DMS153 (cell line): ENCODE measurements at places on chromosomes 6 and 20.

GRCh38 chr6:7165002-7165889 is 57.5 kb downstream of the RREB1 start:
- no peak for DNase-seq

- DNase-seq = no peak
Observed at GRCh38 chr20:3398681-3399252, 8.7 kb downstream of the DNAAF9 start.

DNA sequence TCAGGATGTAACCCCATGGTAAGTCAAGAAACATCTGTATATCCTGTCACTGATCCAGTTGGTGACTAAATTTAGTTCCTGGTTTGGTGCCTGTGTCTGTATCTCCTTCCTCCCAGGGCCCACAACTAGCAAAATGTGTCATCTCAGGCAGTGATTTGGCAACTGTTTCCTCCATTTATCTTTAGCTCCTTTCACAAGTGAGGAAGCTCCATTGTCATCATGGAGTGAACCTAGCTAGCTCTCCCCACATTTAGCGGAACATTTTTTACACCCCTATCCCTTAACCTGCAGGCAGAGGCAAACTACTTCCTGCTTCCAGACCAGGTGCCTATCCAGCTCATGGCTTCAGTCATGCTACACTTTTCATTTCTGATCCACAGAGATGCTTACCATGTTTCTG is 99.5 kb downstream of the IPCEF1 start:
- DNase-seq = no peak

DNA sequence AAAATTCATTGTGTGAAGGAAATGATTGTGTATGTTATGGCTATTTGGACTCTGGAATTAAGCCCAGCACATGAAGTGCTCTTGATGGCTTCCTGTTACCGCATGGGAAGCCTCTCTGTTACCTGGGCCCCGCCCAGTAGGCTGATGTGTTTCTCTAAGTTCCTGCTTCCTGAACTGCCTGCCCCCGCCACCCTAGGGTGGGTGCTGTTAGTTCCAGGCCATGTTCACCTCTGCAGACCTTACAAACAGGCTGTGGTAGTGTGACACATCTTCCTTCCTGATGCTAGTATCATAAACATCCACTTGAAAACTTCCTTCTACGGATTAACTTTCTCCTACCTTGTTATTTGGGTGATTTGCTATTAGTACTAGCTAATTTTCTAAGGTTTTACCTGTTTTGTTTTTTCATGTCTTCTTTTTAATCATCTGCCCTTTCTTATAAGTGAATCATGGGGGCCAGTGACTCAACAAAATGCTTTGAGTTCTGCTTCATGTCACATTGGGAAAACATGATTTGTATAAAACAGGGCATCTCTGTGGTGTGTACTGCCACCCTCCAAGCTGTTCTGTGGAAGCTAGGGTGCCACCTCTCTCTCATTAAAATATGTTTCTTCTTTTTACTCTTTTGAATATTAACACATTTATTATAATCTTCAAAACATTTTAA is 40.6 kb downstream of the SH3BGRL2 start:
- peak; percentile 99 for DNase-seq

GRCh38 chr20:57412347-57413029 is 21.3 kb downstream of the RBM38 start:
- DNase-seq = no peak

GRCh38 chr6:39901670-39902069 is 32.6 kb downstream of the MOCS1 start:
- DNase-seq = no peak

GRCh38 chr6:147839708-147840610 is 331.5 kb downstream of the SAMD5 start:
- peak; percentile 81 for DNase-seq

DNA sequence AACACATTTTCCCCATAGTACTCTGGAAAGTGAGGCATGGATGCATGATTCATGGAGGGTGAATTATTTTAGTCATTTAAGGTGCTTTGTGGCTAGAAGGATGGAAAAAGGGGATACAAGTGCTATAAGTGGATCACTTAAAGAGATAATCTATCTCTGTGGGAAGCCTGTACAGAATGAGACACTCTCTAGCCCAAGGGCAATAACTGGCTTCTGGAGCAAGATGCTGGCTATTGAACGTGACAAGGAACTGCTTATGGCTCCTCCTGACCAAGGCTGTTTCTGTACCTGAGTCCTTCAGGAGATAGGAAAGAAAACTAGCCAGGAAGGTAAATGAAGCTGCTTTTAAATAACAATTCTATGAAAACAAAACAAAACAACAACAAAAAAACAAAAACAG is 590.7 kb downstream of the EYS start:
- no peak for DNase-seq

- DNase-seq = no peak
Observed at GRCh38 chr6:51495096-51495495, 592.3 kb downstream of the PKHD1 start.

GRCh38 chr6:137106183-137106582 is 61.4 kb upstream of the IL20RA start:
- DNase-seq = no peak

- DNase-seq = no peak
Observed at GRCh38 chr6:25576919-25577318, 75.1 kb upstream of the SCGN start.

- DNase-seq = peak; percentile 7
Observed at GRCh38 chr6:156731396-156731795, 45.8 kb upstream of the ARID1B start.

DNA sequence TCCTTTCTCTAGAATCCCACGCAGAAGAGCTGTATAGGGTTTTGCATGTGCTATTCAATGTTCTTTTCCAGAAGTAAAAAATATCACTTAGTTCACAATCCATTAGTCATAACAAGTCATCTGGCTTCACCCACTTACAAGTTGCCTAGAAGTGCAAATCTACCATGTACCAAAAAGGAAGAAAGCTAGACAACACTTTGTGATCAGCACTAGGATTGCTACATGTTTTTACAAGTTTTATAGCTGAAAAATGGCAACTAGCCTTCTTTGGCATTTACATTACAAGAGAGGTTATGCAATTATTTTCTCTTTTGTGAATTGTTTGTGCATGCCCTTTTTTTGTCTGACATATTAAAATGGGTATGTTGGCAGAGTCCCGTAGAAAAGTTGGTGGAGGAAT is 85.6 kb upstream of the PTPRK start:
- no peak for DNase-seq

GRCh38 chr6:5096482-5096881 is 11.3 kb downstream of the PPP1R3G start:
- DNase-seq = no peak

- no peak for DNase-seq
Observed at GRCh38 chr6:32581315-32582095, 8.1 kb downstream of the HLA-DRB1 start.

GRCh38 chr6:135161411-135162395 is 19.4 kb upstream of the MYB start:
- no peak for DNase-seq

- no peak for DNase-seq
Observed at GRCh38 chr6:163416557-163417253, 2.2 kb downstream of the QKI start.

- no peak for DNase-seq
Observed at GRCh38 chr6:126267626-126268025, 72.3 kb upstream of the CENPW start.

- DNase-seq = no peak
Observed at GRCh38 chr6:99233219-99233618, 116.3 kb downstream of the FAXC start.

DNA sequence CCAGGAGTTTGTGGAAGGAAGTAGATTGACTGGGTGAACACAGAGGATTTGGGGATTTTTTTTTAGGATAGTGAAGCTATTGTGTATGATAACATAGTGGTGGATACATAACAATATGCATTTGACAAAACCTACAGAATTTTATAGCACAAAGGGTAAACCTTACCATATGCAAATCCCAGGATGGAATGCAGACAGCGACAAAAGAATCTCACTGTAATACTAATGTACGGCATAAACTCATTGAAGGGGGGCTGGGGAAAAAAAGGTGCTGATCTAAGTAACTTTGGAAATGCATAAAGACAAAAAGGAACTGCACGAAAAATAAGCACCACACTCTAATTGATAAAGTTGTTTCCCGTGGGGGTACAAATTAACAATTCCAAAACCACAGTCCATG is 15.2 kb upstream of the PLAGL1 start:
- no peak for DNase-seq

DNA sequence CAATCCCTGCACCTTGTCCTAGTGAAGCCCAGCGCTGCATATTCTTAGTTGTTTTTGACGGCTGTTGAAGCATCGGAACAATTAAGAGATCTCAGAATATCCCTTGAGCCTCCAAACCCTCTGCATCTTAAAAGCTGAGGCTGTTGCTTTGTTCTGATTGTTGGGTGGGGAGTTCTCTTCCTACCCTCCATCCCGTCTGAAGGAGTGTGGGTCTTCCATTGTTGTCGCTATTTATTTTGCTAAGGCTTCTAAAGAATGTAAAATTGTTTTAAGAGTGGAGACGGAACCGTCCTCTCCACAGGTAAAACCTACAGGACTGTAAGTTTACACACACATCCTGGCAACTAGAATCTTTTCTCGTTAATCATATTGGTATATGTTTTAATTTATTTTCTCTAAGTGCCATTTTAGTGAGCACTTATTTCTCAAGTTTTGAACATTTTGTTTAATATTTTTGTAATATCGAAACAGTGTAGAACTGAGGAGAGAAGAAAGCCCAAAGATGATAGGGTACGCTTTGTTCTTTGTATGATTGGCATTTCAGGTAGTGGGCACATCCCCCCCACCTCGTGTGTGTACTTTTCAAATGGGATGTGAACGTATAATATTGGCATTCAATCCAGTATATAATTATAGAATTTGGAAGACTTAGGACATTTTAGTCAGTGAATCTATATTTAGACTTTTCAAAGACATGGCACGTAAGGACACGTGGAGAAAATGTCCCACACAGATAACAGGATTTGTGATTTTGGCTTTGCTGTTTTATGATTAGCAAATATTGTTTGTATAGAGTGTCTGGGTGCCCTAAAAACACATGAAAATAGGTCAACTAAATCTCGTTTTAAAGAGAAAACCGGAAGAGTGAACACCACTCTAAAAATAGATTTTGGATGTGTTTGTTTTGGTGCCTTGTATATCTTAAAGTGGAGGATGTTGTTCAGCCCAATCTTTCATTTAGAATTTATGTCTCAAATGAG is 1.3 kb downstream of the RNF146 start:
- no peak for DNase-seq

GRCh38 chr6:1761477-1761877 is 151.8 kb downstream of the FOXC1 start:
- DNase-seq = peak; percentile 1

DNA sequence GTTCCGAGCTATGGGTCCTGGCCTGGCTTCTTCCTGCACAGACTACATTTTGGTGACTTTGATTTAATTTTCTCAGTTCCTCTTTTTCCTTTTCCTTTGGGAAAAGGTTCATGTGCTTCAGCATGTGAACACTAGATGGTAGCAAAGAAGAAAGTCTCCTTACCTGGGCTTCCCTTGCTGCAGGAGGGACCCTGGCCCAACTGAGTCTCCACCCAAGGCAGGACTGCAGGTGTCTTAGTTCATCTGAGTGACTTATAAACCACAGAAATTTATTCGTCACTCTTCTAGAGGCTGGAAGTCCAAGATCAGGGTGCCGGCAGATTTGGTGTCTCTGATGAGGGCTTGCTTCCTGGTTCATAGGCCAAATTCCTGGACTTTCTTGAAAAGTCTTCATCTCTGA is 163.2 kb downstream of the SYCP2 start:
- no peak for DNase-seq

- DNase-seq = no peak
Observed at GRCh38 chr6:138657065-138657425, 116.5 kb upstream of the CCDC28A start.

- DNase-seq = no peak
Observed at GRCh38 chr6:52423448-52423847, 3.3 kb downstream of the EFHC1 start.

GRCh38 chr6:122624853-122625252 is 14.6 kb downstream of the PKIB start:
- DNase-seq = no peak

DNA sequence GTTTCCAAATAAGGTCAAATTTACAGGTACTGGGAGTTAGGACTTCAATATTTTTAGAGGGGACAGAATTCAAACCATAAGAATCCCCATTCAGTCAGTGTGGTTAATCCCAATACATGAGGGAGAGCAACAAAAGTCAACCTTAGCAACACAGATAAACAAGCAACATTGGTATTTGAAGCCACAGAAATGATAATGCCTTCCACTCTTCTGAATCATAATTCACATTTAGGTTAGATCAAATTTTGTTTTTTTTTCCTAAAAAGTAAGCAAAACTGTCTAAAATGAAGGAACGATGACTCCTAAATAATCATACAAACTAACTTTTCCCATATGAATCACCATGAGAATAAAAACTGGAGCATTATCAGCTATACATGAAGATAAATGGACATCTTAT is 246.0 kb upstream of the TENT5A start:
- no peak for DNase-seq

DNA sequence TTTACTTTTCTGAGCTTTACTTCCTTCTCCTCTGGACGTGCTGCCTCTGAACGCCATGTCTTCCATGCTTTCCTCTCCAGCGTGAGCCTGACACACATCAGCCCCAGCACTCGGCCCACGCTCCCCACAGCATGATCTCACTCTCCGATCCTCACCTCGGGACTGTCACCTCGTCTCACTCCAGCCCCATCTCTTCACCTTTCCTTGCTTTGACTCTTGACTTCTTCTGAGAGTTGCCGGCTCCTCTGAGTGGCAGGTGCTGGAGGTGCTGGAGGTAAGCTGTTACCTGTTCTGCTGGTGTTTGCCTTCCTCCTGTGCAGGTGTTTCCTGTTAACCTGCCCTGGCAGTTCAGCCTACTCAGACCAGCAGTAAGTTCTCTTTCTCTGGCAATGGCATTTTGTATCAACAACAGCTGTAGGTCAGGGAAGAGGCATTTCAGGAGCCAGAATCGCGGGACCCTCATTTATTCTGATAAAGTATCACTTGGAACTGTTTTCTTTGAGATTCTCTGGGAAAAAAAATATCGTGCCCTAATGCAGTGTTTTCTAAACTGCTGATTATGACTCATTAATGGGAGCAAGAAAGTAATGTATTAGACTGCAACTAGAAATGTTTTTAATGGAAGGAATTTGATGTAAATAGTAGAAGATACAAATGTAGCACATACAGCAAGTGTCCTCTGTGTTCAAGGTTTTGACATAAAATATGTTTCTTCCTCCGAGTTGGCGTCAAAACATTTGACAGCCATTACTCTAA is 106.5 kb downstream of the ARID1B start:
- DNase-seq = peak; percentile 23

- DNase-seq = no peak
Observed at GRCh38 chr6:124164343-124164742, 360.7 kb downstream of the NKAIN2 start.
